GM23248 (cell line): ENCODE measurements at places on chromosomes 5 and 9. TPM values are rescaled to one million over a fixed set of nuclear protein-coding genes. Genes with fewer than 3 reads are reported as not detected.

CNTNAP3B gene
- total RNA-seq = not detected in 2 replicates

GRCh38 chr5:109347252-109347888 is 62.4 kb downstream of the PJA2 start:
- H3K4me3 ChIP-seq = no peak overlapping the region
- H3K27ac ChIP-seq = no peak overlapping the region
- no peaks in the 10 kb centered on the region for H3K4me1 ChIP-seq
- H3K27me3 ChIP-seq = no peaks in the 10 kb centered on the region
- peaks cover 34% of the 10 kb centered on the region for H3K36me3 ChIP-seq
- peak; percentile 3 for DNase-seq

ANXA2R gene
- total RNA-seq = 0.13 and 1.2 TPM in 2 replicates

SPATA31C1 gene
- total RNA-seq = not detected in 2 replicates

SOHLH1 gene
- total RNA-seq = not detected in 2 replicates

DNA sequence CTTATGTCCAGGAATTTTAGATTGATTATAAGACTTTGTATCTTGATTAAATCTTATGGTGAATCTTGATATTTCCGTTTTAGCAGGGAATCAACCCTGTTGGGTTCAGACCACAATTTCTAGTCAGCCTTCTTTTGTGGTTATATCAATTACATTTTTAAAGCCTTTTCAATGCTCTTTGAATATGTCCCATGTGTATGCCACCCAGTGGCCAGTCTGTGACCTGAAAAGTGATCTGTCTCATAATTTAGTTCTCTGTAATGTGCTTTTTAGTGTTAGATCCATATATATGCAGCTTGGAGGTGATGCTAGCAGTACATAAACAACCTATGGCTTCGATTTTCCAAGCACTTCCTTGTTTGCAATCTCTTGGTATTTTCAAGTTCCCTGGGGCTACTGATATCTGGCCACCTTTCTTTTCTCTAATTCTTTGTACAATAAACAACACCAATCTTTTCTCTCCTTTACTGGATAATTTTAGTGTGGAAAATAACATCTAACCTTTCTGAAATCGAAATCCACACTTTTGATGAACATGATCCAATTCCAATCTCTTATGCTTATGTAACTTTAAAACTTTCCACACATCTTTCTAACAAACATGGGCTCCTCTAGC is 28.8 kb downstream of the PDE8B start:
- H3K4me1 ChIP-seq = no peaks in the 10 kb centered on the region
- no peak overlapping the region for H3K27ac ChIP-seq
- no peaks in the 10 kb centered on the region for H3K36me3 ChIP-seq

DNA sequence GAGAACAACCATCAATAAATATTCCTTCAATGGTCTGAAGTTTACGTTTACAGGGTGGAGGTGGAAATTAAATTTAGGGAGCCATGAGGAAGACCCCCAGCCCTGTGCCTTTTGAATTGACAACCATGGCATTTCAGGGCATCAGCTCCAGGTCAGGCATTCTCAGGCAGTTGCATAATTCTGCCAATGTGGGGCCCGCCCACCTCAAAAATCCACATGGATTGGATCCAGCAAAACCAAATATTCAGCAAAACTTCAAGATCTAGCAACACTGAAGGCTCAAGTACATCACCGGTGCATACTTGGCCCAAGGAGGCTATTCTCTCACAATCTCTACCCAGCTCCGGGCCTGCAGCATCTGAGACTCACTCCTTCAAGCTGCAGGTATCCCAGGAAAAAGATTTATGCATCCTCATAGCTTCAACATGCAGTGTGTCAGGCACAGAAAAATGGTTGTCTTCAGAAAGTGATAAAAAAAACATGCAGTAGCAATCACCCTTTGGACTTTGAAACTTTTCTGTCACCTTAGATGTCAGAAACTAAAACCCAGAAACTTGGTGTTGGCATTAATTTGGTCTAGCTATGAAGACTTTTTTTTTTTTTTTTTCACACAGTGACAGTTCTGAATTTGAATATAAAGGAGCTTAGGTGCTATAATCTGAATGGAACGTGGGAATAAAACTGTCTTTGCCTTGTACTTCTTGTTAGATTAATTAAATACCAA is 21.4 kb upstream of the ANXA2R start:
- peak; percentile 66 for DNase-seq
- H3K4me3 ChIP-seq = 0 out of 2 replicates have a peak overlapping the region, but pooled peaks have one; percentile 3
- peaks cover 14% of the 10 kb centered on the region for H3K4me1 ChIP-seq
- H3K27ac ChIP-seq = peak overlapping the region; percentile 39
- no peaks in the 10 kb centered on the region for H3K36me3 ChIP-seq

DNA sequence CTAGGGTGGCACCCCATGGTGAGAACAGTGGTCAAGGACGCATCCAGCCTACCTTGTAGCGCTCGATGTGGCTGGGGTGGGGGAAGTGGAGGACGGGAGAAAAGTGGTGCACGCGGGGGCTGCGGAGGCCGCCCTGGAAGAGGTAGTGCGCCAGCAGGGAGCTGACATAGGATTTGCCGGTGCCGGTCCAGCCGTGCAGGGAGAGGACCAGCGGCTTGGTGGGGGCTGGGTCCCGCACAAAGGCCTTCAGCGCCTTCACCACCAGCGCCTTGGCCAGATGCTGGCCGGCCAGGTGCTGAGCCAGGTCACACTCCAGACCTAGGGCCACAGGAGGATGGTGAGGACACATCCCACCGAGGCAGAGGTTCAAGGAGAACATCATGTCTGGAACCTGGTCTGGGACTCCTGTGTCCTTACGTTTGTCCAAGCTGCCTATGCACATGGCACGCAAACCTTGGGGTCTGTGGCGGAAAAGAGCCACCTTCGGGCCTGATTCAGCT is 797 bp downstream of the TOR2A start:
- H3K4me1 ChIP-seq = peaks cover 10% of the 10 kb centered on the region; the same call in 1 of the 2 replicates
- H3K27me3 ChIP-seq = no peaks in the 10 kb centered on the region
- peak overlapping the region; percentile 80 for H3K4me3 ChIP-seq

UGT3A1 gene
- not detected in 2 replicates for total RNA-seq

GRCh38 chr5:96645091-96645490 is 17.1 kb upstream of the CAST start:
- H3K36me3 ChIP-seq = no peaks in the 10 kb centered on the region
- peaks cover 14% of the 10 kb centered on the region for H3K4me1 ChIP-seq
- no peaks in the 10 kb centered on the region for H3K27me3 ChIP-seq
- no peak for DNase-seq

DNA sequence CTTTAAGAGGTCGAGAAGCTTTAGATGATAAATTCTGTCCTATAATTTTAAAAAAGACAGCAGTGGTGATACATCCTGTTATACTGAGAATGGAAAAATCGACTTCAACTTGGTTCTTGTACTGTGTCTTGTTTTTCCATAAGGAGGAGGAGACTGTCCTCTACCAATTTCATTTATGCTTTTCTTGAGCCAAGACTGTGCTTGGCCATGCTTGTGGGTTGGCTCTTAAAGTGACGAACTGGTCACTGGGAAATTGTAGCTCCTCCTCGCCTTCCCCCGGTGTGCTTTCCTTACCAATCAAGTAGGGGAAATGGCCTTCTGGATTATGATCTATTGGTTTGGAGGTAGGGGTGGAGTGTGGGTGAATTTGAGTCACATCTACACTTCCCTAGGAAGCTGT is 67.1 kb upstream of the HSPB3 start:
- H3K27ac ChIP-seq = peak overlapping the region; percentile 44
- H3K4me1 ChIP-seq = peaks cover 32% of the 10 kb centered on the region
- no peaks in the 10 kb centered on the region for H3K27me3 ChIP-seq

- H3K27me3 ChIP-seq = no peaks in the 10 kb centered on the region
- no peak overlapping the region for H3K27ac ChIP-seq
- DNase-seq = no peak
- no peak overlapping the region for H3K4me3 ChIP-seq
- H3K36me3 ChIP-seq = no peaks in the 10 kb centered on the region
- no peaks in the 10 kb centered on the region for H3K4me1 ChIP-seq
Observed at GRCh38 chr9:117126871-117127270, 288.0 kb downstream of the ASTN2 start.

- no peaks in the 10 kb centered on the region for H3K27me3 ChIP-seq
- no peaks in the 10 kb centered on the region for H3K36me3 ChIP-seq
- H3K4me1 ChIP-seq = peaks cover 41% of the 10 kb centered on the region
- no peak for DNase-seq
- no peak overlapping the region for H3K4me3 ChIP-seq
Observed at GRCh38 chr9:105129731-105130130, 114.7 kb upstream of the SLC44A1 start.
